B cell (primary cell): ENCODE measurements at places on chromosomes 3 and 15.
A peak's percentile ranks its signal among the peaks of the same experiment; 100 is the strongest.

- DNase-seq, result no peak
Measured at GRCh38 chr3:125165189-125165947, 47.2 kb downstream of the SLC12A8 start.

DNA sequence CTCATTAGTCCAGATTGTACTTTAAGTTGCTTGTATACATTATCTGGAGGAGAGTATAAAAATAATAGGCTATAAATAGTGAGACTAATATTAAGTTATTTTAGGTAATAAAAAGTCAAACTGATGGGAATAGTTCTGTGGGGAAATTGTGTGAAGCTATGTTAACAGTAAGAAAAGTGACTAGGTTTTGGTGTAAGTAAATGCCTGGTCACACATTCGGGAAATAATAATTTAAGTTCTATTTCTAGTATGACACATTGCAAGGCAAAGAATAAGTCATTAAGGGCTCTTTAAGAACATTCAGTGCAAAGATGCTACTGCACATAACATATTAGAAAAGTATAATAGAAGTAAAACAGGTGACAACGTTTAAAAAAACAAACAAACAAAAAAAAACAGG is 18.8 kb upstream of the NRROS start:
- DNase-seq, result no peak

DNA sequence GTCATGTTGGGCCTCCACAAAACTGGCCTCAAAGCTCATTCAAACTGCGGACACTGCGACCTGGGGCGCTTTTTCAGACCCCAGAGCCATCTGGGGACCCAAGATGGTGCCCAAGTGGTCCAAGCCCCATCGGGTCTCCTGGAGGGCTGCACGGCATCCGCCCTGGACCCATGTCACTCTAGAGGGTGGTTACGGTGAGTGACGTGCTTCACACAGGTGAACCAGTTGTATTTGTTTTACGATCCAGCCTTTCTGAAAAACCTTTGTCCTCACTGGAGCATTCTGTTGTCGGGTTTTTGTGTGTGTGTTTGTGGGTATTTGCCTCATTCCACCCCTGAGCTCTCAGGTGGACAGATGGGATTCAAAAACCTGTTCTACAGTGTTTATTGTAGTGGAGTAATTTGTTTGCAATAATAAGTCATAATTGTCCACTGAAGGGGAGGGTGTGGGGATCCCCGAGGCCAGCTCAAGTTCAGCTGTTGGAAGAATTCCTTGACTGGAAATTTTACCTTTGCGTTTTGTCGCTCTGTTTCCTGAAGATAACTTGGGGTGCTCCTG is 1.9 kb downstream of the SLC51A start:
- no peak for DNase-seq

DNA sequence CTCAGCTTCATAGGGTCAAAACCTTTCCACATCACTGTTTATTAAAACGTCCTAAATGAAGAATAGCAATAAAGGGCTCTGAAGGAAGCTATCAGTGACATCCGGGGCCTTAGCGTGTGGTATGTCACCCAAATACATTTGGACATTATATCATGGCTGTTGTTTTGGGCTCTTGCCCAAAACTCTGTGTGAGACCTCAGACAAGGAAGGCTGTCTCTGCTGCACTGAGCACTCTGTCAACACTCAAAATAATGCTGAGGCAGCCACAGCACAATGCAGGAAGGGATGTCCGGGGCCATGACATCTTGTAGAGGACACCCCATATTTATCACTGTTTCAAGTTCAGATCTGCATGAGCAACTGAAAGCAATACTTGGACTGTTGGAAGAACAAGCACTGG is 293.8 kb upstream of the WNT5A start:
- no peak for DNase-seq

DNA sequence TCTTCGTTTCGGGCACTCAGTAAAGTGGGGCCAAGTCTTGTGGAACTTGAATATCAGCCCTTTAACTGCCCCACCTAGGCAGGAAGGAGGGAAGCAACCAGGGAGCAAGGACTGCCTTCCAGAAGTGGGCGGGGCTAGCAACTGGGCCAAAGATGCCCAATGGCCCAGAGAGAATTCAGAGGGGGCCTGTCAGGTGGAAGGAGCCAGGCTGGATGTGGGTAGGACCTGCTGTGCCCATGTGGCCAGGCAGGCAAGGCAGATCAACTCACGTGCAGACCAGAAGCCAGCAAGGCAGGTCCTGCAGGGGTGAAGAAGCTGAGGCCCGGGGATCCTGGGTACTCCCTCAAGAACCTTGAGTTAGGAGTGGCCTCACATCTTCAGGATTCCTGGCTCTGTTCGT is 5.5 kb downstream of the MAP6D1 start:
- no peak for DNase-seq

DNA sequence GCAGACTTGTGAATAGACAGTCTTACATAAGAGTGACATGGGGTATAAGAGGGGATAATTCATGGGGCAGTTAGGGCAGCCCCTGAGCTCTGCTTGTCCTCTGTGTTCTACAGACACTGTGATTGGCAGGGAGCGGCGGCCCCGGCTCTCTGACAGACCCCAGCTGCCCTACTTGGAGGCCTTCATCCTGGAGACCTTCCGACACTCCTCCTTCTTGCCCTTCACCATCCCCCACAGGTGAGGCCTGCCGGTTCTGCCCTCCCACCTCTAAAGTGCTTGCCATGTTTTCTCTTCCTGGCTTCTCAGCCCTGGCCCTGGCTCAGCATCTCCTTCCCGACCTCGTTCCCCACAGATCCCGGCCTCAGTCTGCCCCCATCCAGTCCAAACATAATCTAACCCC is 3.4 kb downstream of the CYP1A2 start:
- DNase-seq, result no peak

- no peak for DNase-seq
Measured at GRCh38 chr3:30996467-30996866, 102.0 kb upstream of the GADL1 start.

GRCh38 chr3:63067999-63068645 is 192.9 kb upstream of the CADPS start:
- peak; percentile 3 for DNase-seq

- DNase-seq, result no peak
Measured at GRCh38 chr3:9078561-9079240, 115.4 kb upstream of the RAD18 start.

DNA sequence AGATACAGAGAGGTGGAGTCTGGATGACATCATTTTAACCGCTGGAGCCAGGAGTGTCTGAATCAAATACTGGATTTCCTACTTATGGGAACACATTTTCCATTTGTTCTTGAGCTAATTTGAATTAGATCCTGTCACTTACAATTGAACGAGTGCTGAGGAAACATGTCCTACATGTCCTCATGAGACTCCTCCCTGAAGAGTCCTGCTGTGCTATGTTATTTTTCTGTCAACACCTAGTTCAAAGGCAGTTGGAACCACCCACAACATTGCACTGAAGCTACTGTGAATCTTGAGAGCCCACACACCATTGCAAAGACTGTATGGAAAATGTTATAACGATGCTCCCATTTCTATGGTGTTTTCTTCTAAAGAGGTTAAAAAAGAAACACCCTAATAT is 123.5 kb upstream of the CRBN start:
- no peak for DNase-seq

GRCh38 chr3:122928396-122929187 is 99.0 kb downstream of the SEMA5B start:
- no peak for DNase-seq

- DNase-seq, result no peak
Measured at GRCh38 chr3:4825436-4826236, 153.6 kb upstream of the BHLHE40 start.

DNA sequence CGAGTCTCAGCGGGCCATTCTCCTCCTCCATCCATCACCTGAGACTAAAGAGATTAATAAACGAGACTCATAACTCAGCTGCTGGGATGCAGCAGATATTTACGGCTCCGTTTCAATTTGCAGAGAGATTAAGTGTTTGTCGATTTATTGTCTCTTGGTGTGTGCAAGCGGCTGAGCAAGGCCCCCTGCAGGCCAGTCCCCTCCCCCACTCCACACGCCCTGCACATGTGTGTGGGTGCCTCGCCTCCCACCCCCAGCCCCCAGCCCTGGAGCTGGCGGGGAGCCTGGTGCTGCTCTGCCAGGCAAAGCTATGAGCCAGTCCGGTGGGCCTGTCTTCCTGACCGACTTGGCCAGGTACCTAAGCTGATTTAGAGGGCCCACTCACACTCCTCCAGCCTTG is 63.0 kb downstream of the CYP11A1 start:
- DNase-seq, result no peak

DNA sequence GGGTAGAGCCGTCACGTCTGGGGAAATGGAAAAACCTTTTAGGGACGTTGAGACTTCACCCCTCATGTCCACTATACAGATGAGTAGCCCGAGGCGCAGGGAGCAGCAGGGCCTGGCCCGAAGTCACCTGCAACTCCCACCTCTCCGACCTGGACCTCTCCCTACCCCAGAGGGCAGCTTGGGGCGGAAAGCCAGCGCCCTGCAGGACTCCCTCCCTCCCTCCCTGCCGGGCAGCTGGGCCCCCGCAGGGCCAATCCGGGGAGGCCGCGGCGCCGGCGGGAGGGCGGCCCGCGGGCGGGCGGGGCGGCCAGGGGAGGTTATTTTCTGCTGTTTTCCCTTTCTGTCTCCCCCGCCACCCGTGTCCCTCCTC is 2.0 kb downstream of the WNT7A start:
- DNase-seq, result no peak

GRCh38 chr15:75599401-75599800 is 20.3 kb upstream of the PTPN9 start:
- no peak for DNase-seq

- no peak for DNase-seq
Measured at GRCh38 chr15:100163961-100164360, 177.8 kb downstream of the ADAMTS17 start.

GRCh38 chr3:195911946-195912270 is 3.6 kb upstream of the TNK2 start:
- DNase-seq, result no peak

GRCh38 chr15:89109238-89109637 is 21.0 kb downstream of the ABHD2 start:
- DNase-seq, result no peak

DNA sequence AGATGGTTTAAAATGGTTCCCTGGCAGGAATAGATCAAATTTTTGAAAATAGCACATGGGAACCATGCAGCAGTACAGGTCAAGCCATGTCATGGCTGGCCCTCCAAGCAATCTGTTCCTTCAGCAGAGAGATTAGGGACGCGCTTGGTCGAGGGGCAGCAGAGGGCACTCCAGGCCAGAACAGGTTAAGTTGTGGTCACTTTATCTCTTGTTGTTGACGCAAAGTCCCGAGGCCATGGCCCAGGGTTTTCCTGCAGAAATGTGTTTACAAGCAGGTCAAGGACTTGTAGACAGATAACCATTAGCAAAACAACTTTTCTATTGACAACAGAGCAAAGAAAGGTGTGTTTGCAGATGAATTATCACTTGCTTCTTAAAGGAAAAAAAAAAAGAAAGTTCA is 570.0 kb upstream of the NR2F2 start:
- no peak for DNase-seq

GRCh38 chr3:54146506-54147239 is 24.3 kb downstream of the CACNA2D3 start:
- DNase-seq, result no peak

GRCh38 chr15:57343498-57343897 is 32.8 kb upstream of the CGNL1 start:
- DNase-seq, result no peak

- DNase-seq, result no peak
Measured at GRCh38 chr15:77616072-77616471, 16.6 kb downstream of the LINGO1 start.

DNA sequence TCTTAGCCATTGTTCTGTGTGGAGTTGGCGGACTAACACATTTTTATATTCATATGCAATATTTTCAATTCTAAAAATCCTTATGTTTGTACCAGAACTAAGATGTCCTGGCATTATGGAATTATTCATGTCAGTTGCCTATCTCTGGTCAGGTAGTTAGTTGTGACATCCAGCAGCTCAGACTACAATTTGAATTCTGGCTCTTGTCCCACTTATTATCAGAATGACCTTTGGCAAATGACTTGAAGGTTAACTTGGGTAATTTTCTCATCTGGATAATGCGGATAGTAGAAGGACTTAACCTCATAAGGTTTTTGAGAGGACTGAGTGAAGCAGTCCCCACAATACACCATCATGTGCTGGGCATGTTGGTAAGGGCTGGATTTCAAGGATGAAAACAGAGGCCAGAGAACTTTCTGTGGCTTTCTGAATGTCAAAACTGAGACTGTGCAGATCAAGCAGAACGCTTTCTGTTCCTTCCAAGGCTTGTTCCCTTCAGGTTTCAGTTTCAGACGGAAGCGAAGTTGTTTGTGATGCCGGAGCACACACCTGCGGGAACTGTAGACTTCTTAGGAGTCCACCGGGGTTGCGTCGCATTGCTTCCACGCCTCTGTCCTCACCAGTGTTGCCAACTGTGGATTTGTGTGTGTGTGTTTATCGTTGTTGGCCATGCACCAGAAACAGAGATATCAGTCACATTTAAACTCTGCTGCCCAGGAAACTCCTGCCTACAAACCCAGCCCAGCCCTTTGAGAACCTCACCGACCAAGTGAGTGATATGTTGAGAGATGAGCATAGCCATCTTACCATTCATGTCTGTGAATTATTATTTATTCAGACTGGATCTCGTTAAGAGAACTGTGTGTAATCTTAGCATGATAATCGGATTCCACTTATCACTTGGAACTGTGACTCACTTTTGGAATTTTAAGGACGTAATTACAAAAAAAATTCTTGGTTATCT is 76.0 kb downstream of the PTPRG start:
- DNase-seq, result peak; percentile 43

DNA sequence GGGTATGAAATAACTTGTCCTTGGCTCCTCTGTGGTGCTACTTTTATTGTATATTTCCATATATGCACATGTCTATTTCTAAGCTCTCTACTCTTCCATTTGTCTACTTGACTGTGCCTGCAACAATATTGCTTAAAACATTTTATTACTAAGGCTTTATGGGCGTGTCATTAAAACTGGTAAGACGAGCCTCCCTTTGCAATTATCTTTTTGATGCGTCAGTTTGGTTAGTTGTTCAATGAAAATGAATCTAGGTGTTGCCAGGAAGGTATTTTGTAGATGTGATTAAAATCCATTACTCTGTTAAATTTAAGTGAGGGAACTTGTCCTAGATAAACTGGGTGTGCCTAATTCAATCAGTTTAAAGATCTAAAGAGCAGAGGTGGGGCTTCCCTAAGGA is 12.9 kb upstream of the TRA2B start:
- DNase-seq, result no peak

GRCh38 chr3:41508063-41508696 is 308.9 kb downstream of the CTNNB1 start:
- no peak for DNase-seq

GRCh38 chr3:134879990-134880389 is 84.9 kb downstream of the EPHB1 start:
- no peak for DNase-seq

GRCh38 chr3:123383091-123384053 is 65.5 kb downstream of the ADCY5 start:
- DNase-seq, result no peak

GRCh38 chr15:42102646-42103235 is 8.4 kb upstream of the PLA2G4D start:
- no peak for DNase-seq

- DNase-seq, result peak; percentile 63
Measured at GRCh38 chr3:24521420-24522145, 26.9 kb upstream of the THRB start.

- DNase-seq, result no peak
Measured at GRCh38 chr3:25572919-25573385, 91.8 kb downstream of the TOP2B start.
